CD4-positive, alpha-beta T cell (primary cell): ENCODE measurements at places on chromosomes 6 and 20. TPM values are rescaled to one million over a fixed set of nuclear protein-coding genes. Genes with fewer than 3 reads are reported as not detected.

- no peak for DNase-seq
Measured at GRCh38 chr20:37326666-37327065, 19.3 kb upstream of the SRC start.

GRCh38 chr6:87212596-87212995 is 57.2 kb downstream of the ZNF292 start:
- DNase-seq: no peak

- no peak for DNase-seq
Measured at GRCh38 chr6:68044264-68044663, 590.8 kb upstream of the ADGRB3 start.

GRCh38 chr6:170295510-170296422 is 4.9 kb upstream of the DLL1 start:
- DNase-seq: no peak

- no peak for DNase-seq
Measured at GRCh38 chr6:133393891-133394290, 152.7 kb downstream of the EYA4 start.

DNA sequence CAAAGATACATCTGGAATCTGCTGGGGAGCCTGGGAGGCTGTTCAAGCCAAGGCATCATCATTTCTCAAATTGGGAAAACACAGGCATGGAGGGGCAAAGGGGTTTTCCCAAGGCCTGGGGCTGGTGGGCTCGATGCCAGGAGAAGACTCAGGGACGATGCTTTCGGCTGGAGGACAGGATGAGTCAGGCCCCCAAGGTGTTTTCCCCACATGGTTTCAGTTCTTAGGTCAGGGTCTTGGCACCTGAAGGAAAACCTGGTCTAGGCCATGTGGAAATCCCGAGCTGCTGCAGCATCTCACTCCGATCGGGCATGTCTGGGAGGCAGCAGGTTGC is 348.1 kb downstream of the CDC5L start:
- no peak for DNase-seq

The CDH22 gene
- not detected for total RNA-seq

The THBD gene
- 2.4 TPM for total RNA-seq
